ENCODE measurements at places on chromosomes 1 and 21. TPM values are rescaled to one million over a fixed set of nuclear protein-coding genes. Genes with fewer than 3 reads are reported as not detected.

GRCh38 chr1:20732071-20732587, 374 bp downstream of the SH2D5 start:
- DNase-seq, result no peak

- no peak for DNase-seq
Observed at GRCh38 chr1:66366634-66367033, 167.3 kb upstream of the SGIP1 start.

DNA sequence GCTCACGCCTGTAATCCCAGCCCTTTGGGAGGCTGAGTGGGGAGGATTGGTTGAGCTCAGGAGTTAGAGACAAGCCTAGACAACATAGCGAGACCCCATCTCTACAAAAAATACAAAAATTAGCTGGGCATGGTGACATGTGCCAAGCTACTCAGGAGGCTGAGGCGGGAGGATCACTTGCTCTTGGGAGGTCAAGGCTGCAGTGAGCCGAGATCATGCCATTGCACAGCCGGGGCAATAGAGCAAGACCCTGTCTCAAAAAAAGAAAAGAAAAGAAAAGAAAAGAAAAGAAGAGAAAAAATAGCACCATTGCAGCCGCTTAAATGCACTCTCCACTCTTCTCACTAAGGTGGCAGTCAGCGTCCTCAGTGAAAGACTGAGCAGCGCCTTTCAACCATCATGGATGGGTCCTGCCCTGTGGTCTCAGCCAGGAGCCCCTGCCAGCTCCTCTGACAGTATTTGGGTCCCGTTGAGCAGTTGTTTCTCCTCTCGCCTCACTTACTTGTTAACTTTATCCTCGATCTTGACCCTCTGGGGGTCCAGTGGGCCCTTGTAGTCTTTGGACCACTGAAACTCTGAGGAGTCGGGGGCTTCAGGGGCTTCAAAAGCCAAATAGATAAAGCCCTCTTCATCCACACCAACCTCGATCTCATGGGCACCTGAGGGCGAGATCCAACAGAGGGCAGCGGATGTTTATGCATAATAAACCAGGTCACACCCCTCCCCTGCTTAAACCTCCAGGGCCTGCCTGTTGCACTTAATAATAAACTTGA, 36.9 kb downstream of the MYOM3 start:
- no peak for DNase-seq

HUNK gene
- polyA plus RNA-seq, result 5.3 TPM

LCE1B gene
- polyA plus RNA-seq, result not detected
